GM12891 (cell line): ENCODE measurements at places on chromosomes 5 and 9.

DNA sequence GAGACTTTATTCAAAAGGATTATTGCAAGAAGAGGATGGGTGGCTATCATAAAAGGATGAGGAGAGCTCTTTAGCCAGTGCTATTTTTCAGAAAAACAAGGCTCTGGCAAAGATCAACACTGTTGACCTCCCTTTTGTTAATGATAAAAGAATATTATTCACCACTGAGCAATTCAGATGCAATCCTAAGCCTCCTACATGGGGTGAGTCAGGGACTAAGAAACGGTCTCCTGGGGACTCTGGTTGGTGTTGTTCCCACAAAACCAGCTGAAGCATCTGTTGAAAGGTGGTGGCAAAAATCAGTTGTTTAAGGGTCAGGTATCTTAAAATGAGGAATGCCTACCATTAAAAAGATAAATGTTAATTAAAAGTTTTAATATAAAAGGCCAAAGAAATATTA, 7.7 kb upstream of the GCNT1 start:
- no peak for DNase-seq

DNA sequence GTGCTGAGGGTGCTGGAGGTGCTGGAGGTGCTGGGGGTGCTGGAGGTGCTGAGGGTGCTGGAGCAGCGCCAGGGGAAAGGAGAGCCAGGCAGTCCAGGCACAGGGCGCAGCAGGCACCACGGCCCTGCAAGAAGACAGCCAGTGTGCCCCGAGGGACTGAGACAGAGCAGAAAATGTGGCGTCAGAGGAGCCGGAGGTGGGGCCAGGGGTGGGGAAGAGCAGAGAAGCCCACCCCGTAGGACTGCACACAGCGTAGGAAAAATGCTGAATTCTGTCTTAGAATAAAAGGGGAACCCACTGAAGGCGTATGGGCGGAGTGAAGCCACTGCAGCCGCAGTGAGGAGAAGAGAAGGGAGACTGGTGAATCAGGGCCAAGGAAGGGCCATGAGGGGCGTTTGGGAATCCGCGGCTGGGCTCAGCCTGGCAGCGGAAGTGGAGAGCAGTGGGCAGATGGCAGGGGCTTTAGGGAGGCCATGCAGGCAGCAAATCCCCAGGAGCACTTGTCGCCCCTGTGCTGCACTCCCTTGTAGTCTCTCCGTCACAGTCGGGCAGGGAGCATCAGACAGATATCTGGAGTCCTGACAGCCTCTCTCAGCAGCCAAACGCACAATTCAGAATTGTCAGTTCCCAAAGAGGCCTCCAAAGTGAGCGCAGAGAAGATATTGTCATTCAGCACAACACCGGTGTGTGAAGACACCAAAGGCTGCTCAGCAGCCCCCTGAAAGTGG, 35.9 kb upstream of the LECT2 start:
- DNase-seq: no peak

GRCh38 chr5:108481355-108481931, 99.5 kb upstream of the FBXL17 start:
- no peak for DNase-seq

DNA sequence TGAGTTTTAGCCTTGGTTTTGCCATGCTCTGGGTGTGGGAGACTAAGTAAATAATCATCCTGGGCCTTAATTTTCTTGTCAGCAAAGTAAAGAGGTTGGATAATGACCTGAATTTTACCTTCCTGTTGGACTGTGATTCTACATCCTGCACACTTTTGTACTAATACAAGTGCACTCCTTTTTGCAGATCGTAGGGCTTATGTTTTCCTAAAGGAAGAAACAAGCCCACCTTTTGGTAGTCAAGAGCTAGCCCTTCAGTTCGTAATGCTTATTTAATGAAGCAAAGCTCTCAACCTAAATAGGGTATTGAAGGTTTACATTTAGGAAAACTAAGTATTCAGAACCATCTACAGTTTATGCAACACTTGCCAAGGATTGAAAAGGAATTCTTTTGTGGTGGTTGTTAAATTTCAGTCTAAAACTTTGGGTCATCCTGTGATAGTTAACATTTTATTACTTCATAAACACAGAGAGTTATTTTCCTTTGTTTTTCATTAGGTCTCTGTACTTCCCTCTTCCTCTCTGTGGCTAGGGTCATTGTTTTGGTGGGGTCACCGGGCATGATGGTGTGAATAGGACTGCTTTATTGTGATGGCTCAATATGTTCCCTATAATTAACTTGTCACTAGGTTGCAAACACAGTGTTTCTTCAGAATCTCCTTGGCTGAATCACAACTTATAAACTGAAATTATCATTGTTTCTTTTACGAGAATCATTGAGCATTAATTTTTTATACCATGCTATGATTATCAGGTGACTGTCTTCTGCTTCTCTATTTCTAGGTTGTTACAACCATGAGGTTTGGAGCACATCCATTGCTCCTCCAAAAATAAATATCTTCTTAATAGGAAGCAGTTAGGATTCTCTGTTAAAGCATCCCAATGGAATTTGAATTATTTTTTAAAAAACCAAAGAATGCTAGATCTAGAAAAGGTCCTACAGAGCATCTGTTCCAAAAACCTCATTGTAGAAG, 28.5 kb downstream of the SPINK5 start:
- no peak for DNase-seq

DNA sequence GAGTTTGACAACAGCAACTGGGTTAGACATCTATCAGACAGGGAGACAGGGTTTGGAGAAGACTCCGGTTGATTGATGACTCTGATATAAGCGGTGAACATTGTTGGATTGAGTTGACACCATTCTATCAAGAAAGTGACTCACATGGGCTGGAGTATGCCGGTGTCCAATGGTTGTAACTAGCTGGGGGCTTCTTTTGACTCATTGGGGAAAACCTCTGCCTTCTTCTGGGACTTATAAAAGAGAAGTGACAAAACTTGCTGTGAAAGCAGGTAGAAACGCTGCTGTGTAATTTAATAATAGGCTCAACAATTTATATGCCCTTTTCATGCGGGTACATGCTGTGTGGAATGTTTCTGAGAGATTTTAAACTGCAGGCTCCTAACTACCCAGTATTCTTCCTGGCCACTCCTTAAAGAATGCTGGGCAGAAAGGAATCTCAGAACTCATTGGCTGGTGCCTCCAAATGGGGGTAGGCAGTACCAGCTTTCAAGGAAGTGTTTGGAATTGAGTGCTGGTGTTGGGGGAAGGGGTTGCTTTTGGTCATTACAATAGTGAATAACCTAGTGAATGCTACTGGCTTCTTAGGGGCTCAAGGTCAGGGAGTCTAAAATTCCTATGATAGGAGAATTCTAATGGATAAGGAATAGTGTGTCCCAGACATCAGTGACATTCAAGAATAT, 43.9 kb downstream of the FYB1 start:
- DNase-seq: no peak

- DNase-seq: no peak
Measured at GRCh38 chr5:80653502-80653901, 950 bp upstream of the MSH3 start.
